M059J (cell line): ENCODE measurements at places on chromosomes 6 and 20. TPM values are rescaled to one million over a fixed set of nuclear protein-coding genes. Genes with fewer than 3 reads are reported as not detected.
A peak's percentile ranks its signal among the peaks of the same experiment; 100 is the strongest.

Gene SLPI
- total RNA-seq, result 0.30 TPM in 1 of 2 replicates, not detected in the other

- DNase-seq, result no peak
Measured at GRCh38 chr6:13635948-13636658, 21.0 kb downstream of the NOL7 start.

GRCh38 chr20:3821996-3822395, 1.6 kb downstream of the AP5S1 start:
- DNase-seq, result no peak

Gene LTV1
- 27.4 and 31.0 TPM in 2 replicates for total RNA-seq

- DNase-seq, result peak; percentile 81
Measured at GRCh38 chr20:53750827-53751619, 157.4 kb upstream of the ZNF217 start.

Gene TCEA2
- total RNA-seq, result 21.1 and 28.7 TPM in 2 replicates

- peak; percentile 95 for DNase-seq
Measured at GRCh38 chr20:10115021-10115420, 80.2 kb downstream of the ANKEF1 start.

DNA sequence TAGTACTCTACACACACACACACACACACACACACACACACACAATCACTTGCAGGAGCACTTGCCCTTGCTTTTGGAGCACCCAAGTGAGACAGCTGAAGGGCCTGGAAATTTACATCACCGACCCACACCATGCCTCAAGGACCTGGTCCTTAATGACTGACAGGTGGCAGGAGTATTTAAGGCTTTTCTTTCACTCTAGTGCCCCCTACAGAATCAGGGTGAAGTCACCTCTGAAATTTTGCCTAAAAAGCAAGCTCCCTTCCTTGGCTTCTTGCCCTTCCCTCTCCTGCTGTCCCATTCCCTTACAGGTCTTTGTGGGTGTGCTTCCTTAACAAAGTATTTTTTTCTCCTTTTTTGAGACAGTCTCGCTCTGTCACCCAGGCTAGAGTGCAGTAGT, 353.5 kb upstream of the IRAK1BP1 start:
- no peak for DNase-seq

DNA sequence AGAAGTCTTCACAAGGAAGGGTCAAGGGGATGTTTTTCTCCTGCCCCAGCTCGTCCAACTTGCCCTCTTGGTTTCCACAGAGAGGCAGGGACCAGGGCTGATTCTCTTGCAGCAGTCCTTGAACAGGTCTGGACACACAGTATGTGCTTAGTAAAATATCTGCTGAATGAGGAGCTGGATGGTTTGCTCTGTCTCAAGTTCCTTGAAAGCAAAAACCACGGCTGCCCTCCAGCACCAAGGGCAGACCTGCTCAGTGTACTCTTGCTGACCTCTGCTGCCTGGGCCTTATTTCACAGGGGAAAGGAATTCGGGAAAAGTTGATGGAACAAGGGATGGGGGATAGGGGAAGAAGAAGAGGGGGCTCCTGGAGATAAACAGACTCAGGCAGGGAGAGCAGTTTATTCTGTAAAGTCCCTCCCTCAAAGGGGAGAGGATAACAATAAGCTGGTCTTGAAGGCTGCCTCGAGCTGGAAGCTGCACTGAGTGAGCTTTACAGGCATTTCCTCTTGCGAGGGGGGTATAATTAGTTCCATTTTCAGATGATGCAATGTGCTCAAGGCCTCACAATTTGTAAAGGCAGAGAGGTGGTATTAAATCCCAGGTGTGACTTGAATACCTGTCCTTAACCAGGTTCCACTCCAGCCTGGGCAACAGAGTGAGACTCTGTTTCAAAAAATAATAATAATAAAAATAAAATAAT, 10.3 kb downstream of the KCNK5 start:
- DNase-seq, result no peak

DNA sequence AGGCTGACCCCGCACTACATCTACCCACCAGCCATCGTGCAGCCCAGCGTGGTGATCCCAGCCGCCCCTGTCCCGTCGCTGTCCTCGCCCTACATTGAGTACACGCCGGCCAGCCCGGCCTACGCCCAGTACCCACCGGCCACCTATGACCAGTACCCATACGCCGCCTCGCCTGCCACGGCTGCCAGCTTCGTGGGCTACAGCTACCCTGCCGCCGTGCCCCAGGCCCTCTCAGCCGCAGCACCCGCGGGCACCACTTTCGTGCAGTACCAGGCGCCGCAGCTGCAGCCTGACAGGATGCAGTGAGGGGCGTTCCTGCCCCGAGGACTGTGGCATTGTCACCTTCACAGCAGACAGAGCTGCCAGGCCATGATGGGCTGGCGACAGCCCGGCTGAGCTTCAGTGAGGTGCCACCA, 16.4 kb downstream of the RBM38 start:
- no peak for DNase-seq

DNA sequence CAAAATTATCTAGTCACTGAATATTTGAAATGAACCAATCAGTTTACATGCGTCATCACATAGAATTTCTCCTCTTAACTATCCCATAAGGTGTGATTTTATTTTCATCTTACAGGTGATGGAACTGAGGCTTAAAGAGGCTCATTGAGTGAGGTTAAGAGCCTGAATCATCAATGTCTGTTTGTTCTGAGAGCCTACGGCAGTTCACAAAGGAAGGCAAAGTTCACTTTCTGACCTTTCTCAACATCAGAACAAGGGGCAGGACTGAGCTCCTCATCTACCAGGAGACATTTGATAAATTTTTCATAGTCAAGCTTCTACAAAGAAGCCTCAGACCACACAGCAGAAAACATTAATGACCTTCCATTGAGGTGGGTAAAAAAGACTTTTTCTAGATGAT, 54.9 kb upstream of the OLIG3 start:
- no peak for DNase-seq

GRCh38 chr20:33475381-33476152, 14.3 kb upstream of the CBFA2T2 start:
- DNase-seq, result no peak

DNA sequence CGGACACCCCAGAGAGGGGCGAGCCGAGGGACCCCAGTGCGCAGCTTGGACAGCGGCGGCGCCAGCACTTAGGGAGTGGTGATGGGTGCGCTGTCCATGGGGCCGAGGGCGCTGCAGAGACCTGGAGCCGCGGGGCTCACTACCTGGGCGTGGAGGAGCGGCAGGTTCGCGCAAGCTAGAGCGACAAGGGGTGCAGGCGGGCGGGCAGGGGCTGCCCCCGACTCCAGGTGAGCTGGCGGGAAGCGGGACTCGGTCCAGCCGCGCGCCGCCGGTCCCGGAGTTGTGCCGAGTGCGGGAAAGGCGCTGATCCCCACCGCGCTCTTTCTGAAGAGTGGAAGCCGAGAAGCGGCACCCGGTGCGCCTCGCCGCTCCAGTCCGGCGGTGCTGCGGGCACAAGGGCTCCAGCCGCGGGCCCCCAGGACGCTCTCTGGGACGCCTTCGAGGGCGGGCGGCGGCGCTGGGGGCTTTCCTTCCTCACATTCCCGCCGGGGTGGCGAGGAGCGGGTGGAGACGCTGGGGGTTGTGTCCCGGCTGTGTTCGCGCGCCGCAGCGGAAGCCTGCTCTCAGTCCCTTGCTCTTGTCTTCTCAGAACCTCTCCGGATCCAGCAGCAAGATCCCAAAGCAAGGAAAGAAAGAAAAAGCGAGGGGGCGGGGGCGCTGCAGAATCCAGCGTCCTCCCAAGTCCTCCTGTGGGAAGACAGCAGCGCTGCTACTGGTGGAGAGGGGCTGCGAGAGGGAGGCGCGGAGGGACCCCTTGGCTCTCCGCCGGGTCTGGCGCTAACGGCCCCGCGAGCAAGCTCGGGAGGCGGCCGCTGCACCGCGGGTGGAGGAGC, at the start of gene B3GAT2:
Gene B3GAT2 (minus strand): TSS at position 610 of the 833 bp plus-strand sequence. CDS start 631 bp downstream, outside the sequence.
- DNase-seq, result no peak

DNA sequence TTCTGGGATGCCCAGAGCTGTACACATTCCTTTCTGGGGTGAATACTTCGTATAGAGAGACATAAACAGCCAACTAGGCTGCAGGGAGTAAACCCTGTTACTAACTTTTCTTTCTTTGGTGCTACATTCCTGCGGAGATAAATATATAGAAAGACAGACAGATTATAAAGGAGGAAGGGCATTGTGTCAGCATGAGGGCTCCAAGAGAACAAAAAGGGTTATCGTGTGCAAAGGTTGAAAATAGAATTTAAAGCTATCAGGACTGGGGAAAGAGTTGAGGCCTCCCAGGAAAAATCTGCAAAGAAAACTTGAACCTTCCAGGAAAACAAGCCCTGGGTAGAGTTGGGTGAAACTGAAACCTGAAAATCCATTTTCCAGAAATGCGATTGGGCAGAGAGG, 68.0 kb downstream of the TMEM170B start:
- peak; percentile 70 for DNase-seq

Gene TUBB
- 1,768 and 1,968 TPM in 2 replicates for total RNA-seq

Gene HLA-C
- total RNA-seq, result 2,132 and 2,500 TPM in 2 replicates

DNA sequence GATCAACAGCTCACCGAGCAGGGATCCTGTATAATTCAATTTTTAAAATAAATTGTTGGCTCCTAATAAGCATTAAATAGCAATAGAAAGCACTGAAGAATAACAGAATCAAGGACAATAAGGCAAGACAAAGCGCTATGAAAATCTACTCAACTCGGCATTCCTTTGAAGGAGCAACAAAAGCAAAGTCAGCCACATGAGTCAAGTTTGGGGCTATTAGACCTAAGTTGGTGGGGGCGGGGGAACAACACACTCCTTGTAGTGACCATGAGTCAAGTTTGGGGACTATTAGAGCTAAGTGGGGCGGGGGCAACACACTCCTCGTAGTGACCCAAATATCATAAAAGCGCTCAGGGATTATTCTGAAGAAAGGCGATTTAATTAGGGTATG, 120.0 kb downstream of the FOXC1 start:
- DNase-seq, result no peak

GRCh38 chr6:28794175-28795002, 129.4 kb downstream of the TRIM27 start:
- peak; percentile 75 for DNase-seq

Gene VIP
- total RNA-seq, result not detected in 2 replicates

DNA sequence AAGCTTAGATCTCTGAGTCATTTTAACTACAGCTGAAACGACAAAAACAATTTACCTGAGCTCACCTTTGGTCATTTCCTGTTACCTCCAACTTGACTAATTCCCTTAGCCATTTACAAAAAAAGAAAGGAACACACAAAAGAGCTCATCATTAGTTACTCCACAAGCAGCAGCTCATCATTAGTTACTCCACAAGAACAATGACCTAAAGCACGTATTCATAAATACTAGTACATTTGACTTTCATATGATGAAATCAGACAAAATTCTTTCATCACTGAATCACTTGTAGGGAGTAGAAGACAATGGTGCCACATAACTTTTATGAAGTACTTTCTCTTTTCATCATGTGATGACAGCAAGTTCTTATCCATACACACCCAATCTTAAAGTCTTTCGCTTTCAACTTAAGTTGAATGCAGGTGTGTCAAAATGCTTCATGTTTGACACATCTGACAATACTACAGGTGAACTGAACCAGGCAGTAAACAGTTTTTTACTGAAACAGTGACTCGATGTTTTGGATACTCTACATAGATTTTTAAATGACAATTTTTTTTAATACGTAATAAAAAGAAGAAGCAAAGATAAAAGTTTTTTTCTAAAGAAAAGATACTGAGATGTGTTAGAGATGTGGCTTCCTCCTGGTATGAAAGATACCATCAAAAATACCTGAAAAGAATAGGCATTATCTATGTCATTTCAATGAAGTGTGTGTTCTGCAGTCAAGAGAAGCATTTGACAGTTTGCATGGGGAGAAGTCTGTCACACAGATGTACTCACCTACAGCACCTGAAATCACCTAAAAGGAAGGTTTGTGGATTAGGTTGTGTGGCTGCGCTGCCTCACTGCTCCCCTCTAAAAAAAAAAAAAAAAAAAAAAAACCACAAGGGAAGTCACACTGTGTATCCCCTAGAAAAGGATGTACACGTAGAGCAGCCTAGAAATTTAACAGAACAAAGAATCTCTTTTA, 109.1 kb downstream of the PRDM1 start:
- DNase-seq, result peak; percentile 83

GRCh38 chr20:4493386-4493785, 228.3 kb upstream of the PRND start:
- peak; percentile 88 for DNase-seq

GRCh38 chr6:17032988-17033634, 68.7 kb upstream of the STMND1 start:
- DNase-seq, result peak; percentile 97

Gene PRR18
- not detected in 2 replicates for total RNA-seq

DNA sequence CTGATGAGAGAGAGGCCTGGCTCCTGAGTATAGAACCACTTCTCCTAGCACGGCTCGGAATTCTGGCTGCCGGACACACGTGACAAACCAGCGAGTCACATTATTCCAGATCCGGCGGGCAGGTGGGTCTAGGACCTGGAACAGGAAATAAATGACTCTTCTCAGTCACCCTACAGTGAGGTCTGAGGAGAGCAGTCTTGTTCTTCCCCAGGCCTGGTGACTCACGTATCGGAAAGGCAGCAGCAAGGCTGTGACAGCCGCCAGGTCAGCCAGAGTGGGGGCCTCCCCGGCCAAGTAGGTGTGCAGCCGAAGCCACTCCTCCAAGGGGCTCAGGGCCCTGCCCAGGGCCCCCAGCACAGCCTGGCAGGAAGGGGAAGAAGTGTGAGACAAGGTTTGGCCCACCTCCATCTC, 2.8 kb downstream of the VARS1 start:
- DNase-seq, result peak; percentile 96

DNA sequence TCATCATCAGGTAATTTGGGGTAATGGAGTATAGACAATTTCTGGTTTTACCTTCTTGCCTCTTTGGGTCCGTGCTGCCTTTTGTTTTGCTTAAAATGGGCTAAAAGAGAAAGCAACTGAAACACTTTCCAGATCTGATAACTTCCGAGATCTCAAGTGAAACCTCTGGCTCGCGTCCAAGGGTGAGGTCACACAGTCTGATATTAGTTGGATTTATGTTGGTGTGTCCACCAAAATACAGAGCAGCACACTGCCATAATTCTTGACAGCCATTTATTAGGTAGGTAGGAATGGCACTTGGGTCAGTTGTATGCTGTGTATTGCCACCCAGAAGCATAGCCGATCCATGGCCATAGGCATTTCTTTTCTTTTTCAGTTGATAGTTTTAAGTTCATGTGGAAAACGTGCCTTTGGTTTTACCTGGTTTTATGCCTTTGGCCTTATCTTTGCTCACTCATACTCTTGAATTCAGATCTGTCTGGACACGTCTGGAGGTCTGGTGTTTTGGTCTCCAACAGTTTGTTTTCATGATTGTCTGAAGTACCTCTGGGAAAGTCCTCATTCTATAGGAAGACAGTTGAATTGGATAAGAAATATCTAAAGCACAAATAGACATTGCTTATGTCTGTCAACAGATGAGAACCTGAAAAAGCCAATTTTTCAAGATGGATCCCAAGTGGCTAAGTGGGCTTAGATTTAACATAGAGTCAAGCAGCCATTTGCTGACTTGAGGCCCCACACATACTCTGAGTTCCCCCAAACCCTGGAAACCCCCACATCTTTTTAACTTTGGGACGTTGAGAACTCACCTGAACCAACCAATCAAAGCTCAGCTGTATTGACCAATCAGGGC, 320.8 kb downstream of the SOX4 start:
- DNase-seq, result peak; percentile 69

- DNase-seq, result peak; percentile 68
Measured at GRCh38 chr6:10478187-10479040, 42.7 kb upstream of the GCNT2 start.
